Ovary (tissue), 10 donors: ENCODE measurements at places on chromosomes 1 and 21.

DNA sequence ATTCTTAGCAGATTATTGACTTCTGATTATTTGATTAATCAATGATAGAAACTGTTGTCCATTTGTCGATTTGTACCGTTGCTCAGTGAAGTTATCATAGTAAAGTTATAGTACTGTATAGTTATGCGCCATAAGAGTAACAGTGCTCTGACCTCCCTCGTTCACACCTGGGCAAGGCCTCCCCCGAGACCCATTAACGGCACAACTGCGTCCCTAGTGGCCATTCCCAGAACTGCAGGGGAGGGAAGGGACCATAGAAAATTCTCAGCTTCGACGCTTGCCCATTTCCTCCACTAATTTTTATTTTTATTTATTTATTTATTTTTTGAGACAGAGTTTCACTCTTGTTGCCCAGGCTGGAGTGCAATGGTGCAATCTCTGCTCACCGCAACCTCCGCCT lies 334.4 kb downstream of the DSCAM start:
- H3K4me1 ChIP-seq = no peaks in the 10 kb centered on the region
- H3K27ac ChIP-seq = no peak overlapping the region
- no peaks in the 10 kb centered on the region for H3K36me3 ChIP-seq
- no peak overlapping the region for H3K4me3 ChIP-seq

DNA sequence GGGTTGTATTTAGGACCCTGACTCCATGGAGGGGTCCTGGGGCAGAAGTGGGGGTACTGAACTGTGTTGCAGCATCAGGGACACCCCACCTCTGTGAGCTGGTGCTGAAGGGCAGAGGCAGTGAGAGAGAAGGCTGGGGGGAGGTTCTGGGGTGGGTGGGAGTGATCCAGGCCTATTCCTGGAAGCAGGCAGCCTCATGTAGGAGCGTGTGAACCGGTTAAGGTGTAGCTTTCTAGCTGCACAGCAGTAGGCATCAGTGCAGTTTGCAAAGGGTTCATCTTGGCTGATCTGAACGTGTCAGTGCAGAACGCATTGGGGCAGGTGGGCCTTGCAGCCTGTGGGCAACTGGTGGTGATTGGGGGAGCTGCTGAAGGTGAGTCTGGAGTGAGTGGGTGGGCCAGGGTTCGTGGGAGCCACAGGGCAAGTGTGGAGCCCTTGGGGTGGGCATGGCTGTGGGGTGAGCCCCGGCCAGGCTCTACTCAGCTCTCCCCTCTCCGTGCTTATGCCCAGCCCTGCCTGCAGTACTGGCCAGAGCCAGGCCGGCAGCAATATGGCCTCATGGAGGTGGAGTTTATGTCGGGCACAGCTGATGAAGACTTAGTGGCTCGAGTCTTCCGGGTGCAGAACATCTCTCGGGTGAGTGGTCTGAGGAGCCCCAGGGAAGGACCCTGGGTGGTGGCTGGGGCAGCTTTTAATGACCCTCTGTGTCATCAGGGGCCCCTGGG lies 86.7 kb downstream of the PTPRU start:
- H3K27ac ChIP-seq = no peak overlapping the region
- no peak for DNase-seq
- H3K27me3 ChIP-seq = no peaks in the 10 kb centered on the region
- H3K4me1 ChIP-seq = no peaks in the 10 kb centered on the region
- H3K4me3 ChIP-seq = no peak overlapping the region

GRCh38 chr1:167722870-167723251 lies 1.1 kb downstream of the MPZL1 start:
- no peak overlapping the region for H3K27ac ChIP-seq
- no peaks in the 10 kb centered on the region for H3K27me3 ChIP-seq
- peak overlapping the region; percentile 79 for H3K4me3 ChIP-seq

DNA sequence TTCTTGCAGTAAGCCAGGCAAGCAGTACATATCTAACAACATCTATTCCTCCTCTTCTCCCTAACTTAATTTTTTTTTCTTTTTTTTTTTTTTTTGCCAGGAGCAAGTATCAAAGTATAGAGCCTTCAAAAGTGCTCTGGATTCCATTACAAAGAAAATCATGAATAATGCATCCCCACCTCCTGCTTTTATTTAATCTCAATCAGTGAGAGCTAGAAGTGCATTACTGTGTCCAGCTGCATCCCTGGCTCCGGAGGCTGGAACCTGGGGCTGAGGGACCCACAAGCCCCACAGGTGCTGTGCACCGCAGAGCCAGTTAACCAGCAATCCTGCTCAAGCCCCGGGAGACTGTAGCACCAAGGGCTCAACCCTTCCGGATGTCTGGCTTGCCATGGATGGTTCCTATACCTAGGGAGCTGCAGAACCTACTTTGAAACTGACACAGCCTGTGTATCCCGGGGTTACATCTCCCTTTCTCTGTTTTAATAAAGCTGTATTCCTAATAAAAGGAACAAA lies 455.9 kb upstream of the RUNX1 start:
- H3K27me3 ChIP-seq = no peaks in the 10 kb centered on the region
- no peak for DNase-seq
- H3K4me1 ChIP-seq = peaks cover 10% of the 10 kb centered on the region
- H3K4me3 ChIP-seq = no peak overlapping the region
